Fibroblast of skin of left biceps (primary cell): ENCODE measurements at places on chromosomes 2 and 18.

DNA sequence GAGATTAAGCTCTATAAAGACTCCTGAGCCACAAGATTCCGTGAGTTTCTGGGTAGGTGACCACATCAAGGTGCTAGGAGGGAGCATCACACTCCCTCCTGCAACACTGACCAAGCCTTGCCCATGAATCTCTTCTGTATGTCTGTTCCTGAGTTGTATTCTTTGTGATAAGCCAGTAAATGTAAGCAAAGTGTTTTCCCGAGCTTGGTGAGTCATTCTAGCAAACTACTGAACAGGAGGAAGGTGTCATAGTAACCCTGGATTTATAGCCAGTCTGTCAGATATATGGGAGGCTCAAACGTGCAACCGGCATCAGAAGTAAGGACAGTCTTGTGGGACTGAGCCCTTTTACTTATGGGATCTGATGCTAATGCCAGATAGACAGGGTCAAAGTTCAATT is 346.1 kb upstream of the KYNU start:
- DNase-seq, result no peak

DNA sequence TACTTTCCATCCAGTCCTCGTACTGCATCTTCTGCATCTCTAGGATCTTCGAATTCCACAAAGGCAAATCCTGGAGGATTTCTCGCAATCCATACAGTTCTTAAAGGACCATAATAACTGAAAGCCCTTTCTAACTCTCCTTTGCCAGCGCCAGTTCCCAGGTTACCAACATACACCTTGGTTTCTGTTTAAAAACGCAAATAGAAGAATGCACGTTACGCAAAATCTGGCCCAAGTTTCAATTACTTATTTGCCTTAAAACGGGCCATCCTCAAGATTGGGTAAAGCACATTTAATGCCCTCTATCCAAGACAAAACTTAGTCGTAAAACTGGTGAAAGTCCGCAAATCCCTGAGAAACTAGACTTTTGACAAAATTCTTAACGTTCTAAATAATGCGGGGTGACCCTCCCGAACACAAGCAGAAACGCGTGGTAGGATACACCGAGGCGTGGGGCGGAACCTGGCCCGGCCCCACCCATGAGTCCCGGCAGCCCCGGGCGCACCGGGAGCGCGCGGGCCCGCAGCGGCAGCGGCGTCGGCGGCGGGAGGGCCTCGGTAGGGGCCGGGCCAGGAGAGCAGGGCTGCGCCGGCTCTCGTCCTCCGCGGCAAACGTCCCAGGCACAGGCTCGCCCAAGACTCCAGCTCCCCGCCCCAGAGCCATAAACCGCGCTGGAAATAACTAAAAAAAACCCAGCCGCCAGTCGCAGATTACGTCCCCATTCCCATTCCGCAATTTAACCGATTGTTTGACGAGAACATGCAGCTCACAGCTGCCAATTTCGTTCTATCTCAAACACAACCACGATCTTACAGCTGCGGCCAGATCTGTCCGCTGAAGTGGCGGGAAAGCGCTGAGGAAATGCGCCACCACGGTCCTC is 910 bp downstream of the SRSF7 start:
- no peak for DNase-seq

- no peak for DNase-seq
Observed at GRCh38 chr2:107694667-107695066, 132.0 kb upstream of the RGPD4 start.

DNA sequence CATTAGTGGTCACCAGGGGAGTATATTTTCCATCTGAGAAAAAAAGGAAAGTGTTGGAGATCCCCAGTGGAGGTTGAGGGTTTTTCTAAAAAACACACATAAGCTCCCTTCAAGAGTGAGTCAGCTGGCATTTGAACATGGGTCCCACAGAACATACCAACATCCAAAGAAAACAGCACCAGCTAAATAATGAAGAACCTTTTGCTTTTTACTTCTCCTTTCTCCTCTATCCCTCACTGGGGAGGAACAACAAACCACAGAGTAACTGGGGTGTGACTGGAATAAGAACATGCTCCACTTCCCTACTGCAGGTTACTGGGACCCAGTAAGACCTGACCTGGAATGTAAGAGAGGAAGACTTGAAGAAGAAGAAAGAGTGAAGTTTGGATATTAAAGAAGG is 56.5 kb upstream of the RAPH1 start:
- no peak for DNase-seq

DNA sequence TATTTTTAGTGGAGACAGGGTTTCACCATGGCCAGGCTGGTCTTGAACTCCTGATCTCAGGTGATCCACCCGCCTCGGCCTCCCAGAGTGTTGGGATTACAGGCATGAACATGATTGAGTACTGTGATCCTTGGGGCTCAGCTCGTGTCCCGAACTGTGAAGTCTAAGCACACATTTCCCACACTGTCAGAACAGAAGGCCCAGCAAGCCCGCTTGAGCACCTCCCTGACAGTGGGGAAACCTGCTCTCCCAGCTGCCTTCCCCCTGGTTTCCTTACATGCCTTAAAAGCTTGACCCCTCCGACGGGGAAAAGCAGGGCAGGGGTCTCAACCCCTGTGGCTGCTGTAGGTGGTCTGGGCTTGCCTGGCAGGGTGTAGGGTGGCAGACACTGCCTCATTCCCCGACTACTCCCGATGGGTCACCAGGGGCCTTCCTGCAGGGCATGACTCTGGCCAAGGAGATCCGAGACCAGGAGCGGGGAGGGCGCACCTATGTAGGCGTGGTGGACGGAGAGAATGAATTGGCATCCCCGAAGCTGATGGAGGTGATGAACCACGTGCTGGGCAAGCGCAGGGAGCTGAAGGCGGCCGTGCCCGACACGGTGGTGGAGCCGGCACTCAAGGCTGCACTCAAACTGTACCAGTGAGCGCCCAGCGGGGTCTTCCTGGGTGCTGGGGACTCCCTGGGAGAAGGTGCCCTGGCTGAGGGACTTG is 10.1 kb downstream of the VIL1 start:
- DNase-seq, result no peak

- no peak for DNase-seq
Observed at GRCh38 chr2:222465746-222466145, 41.4 kb downstream of the SGPP2 start.

- no peak for DNase-seq
Observed at GRCh38 chr2:128284841-128285240, 33.8 kb downstream of the HS6ST1 start.

GRCh38 chr18:47771922-47772321 is 158.5 kb downstream of the SMAD2 start:
- no peak for DNase-seq

DNA sequence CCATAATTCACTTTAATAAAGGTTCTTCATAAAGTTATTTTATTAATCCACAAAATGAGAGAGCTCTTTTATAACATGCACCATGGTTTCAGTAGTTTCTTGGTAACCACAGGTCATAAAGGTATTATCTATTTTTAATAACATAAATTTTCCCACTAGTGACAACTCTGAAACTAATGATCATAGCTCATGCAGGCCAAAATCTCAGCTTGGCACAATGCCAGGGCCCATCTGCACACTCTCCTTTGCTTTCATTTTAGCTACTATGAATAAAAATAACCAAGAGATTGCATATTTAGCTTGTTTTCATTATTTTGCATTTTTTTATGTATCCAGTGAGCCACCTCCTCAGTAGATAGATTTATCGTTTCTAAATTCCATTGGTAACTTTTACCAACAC is 691.8 kb upstream of the CHAC2 start:
- no peak for DNase-seq

DNA sequence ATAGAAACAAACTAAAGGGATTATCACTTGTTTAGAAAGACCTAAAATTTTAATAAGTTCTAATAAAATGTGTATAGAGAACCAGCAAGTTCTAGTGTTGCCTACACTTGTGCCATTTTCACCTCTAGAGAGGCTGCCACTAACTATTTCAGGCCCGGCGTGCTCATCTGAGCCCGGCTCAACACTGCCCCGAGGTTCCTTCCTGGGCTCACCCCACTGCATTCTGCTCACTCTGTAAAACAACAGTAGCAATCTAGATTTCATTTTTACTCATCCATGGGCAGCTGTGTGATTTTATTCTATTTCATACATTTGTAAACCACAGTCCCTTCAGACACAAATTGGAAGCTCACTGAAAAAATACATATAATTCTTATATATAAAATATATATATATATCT is 253.2 kb downstream of the L3MBTL4 start:
- DNase-seq, result no peak

DNA sequence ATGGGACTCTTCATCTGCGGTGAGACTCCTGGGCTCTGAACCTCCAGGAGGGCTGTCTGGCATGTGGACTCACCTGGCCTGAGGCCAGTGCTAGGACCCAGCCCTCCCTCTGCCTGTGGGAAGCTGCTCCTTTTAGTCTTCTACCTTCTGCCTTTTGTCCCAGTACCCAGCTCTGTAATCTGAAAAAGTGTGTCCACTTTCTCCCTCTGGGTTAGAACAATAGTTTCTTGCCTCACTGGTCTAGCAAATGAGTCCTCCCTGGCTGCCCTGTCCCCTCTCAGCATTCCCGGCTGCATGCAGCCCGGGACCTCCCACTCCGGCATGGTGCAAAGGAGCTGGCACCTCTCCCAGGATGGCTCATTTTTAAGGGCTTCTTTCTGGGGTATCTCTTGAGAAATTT is 25.9 kb downstream of the GKN2 start:
- no peak for DNase-seq

DNA sequence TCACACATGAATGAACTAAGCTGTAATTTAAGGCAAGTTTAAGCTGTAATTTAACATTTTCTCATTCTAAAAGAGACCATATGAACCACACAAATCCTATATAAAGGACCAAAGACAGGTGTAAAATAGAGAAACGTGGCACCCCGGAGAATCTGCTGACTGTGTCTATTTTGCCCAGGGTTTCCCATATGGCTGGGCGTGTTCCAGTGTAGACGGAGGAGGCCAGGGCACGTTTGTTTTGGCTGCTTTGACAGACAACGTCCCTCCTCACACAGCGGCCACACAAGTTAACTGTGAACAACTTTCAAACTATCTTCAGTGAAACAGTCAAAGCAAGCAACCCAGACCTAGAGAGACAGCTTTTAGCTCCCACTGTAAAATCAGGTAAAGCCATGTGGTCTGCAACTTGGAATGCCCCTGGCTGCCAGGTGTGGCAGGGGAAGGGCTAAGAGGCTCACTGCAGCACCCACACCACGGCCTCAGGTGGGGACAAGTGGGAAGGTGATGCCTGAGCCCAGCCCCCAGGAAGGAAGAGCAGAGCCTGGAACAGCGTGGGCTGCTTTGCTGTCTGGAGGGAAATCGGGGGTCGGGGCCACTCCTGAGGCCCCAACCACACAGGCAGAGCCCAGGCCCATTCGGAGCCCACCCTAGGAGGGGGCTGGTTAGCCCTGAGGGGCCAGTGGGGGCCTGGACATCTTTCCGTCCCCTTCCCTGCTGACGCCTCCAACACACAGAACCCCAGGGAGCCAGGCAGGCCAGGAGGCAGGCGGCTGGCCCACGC is 40.7 kb downstream of the SLC66A2 start:
- no peak for DNase-seq

DNA sequence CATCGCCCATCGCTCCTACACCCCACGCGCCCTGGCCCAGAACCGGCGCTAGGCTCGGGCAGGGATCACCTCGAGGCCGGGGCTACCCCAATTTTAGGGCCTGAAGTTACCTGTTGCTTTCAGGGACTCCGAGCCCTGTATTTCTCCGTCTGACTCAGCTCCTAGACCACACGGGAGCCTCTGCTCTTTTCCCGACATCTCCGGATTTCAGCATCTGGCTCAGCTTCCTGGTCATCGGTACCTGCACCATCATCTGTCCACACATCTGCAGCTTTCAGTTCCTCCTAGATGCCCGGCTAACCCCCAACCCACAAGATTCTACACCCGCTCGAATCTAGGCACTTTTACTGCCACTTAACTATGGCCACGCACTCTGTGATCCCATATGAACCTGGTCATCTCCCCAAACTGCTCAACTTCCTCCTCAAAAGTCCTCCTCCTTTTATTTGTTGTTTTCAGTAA is 12.1 kb upstream of the HMSD start:
- no peak for DNase-seq

DNA sequence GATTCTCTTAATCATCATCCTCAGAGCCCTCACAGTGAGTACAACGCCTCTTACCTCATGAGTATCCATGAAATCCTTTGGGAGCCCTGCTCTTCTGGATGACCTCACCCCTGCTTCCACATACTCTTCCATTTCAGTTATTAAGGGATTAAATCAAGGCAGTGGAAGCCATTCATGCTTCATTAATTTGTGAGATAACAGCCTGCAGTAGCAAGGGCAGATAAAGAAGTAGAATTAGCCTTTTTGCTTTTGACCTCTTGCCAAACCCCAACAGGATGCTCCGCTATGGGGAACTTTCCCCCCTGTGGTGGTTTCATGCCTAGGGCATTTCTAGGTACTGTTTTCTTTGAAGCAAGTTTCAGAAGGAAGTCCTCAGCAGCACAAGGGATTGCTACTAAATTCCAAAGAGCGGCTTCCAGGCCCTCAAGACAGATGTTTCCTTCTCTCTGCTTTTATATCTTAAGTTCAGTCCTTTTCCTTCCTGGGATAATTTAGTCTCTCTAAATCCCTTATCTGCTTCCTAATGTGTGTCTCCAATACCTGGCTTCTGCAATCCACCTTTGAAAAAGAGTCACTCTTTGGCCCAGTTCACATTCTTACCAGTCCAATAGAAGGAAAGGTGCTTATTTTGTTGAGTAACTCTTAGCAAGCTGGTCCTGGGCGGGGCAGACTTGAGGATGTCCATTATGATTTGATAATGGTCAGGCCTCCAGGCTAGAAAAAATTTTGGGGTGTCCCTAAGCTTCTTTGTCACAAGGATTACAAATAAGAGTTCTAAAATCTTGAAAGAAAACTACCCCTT is 76.9 kb downstream of the MYO1B start:
- peak; percentile 50 for DNase-seq

- DNase-seq, result no peak
Observed at GRCh38 chr2:234313558-234313957, 183.3 kb downstream of the ARL4C start.

- no peak for DNase-seq
Observed at GRCh38 chr18:61595615-61596251, 262.5 kb downstream of the CDH20 start.

GRCh38 chr2:46461011-46461674 is 18.2 kb upstream of the TMEM247 start:
- DNase-seq, result no peak

- no peak for DNase-seq
Observed at GRCh38 chr2:215413484-215413777, 22.4 kb downstream of the FN1 start.

DNA sequence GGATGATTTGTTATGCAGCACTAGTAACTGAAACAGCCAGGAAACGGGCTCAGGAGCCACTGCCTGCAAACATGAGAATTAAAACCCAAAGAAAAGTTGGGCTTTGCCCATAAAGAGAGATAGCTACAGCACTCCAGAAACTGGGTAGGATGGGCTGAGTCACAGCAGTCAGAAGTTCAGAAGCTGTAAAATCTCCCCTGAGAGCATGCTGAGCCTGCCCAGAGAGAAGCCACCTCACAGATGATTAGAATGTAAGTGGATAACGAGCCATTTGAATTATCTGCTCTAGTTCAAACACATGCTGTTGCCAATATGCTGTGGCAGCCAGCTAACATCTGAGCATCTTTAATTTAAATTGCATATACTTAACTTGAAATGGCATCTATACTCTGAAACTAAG is 388.1 kb upstream of the ACVR2A start:
- no peak for DNase-seq
